T-cell (primary cell): ENCODE measurements at places on chromosomes 13 and 19.

DNA sequence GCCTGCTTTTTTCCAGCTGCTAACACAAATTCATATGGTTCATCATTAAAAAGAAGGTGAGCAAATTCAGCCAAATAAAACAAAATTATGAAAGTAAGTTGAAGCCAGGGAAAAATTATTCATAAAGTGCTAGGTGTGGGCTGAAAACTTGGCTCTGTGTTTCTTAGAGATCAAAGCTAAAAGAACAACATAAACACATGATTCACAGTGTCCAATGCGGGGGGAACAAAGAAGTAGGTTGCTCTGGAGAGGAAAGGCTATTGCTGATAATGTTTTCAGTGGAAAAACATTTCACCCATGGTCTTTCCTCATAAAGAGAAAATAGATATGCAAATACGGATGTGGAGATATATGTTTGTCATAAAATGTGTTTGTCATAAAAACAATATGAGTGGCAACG lies 1691.5 kb upstream of the SLC10A2 start:
- no peak for DNase-seq

- DNase-seq: no peak
These were observed 6.3 kb downstream of the C19orf12 start for GRCh38 chr19:29708554-29709439.

DNA sequence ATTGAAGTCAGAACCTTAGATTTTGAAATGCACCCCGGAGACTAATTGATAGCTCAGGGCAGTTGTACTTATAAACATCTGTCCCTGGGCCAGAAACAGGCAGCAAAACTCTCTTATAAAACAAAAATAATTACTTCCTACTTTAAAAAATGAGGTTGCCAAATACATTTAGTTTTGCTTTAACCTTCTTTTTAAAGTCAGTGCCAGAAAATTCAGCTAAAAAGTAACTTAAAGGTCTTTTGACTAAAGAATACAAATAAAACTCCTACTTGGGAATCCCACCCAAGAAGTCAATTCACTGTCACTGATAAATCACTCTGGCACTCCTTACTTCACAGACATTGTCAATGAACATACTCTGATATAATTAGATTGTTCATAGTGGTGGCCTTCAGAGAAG lies 60.7 kb downstream of the DOCK9 start:
- DNase-seq: no peak

GRCh38 chr19:8206147-8207087 lies 2.8 kb upstream of the CERS4 start:
- DNase-seq: no peak

GRCh38 chr13:36347531-36348210 lies 1.5 kb upstream of the SPART start:
- DNase-seq: no peak
